Stomach (tissue), 19 donors: ENCODE measurements at places on chromosomes 6 and 20. TPM values are rescaled to one million over a fixed set of nuclear protein-coding genes. Genes with fewer than 3 reads are reported as not detected.
A peak's percentile ranks its signal among the peaks of the same experiment; 100 is the strongest.

The PPP1R10 gene
- total RNA-seq, result 27.4 TPM

- H3K4me1 ChIP-seq, result no peaks in the 10 kb centered on the region
- peak overlapping the region; percentile 63 for H3K27ac ChIP-seq
- H3K4me3 ChIP-seq, result no peak overlapping the region
- no peaks in the 10 kb centered on the region for H3K36me3 ChIP-seq
- no peak for DNase-seq
Observed at GRCh38 chr6:17417817-17418216, 24.4 kb downstream of the CAP2 start.

DNA sequence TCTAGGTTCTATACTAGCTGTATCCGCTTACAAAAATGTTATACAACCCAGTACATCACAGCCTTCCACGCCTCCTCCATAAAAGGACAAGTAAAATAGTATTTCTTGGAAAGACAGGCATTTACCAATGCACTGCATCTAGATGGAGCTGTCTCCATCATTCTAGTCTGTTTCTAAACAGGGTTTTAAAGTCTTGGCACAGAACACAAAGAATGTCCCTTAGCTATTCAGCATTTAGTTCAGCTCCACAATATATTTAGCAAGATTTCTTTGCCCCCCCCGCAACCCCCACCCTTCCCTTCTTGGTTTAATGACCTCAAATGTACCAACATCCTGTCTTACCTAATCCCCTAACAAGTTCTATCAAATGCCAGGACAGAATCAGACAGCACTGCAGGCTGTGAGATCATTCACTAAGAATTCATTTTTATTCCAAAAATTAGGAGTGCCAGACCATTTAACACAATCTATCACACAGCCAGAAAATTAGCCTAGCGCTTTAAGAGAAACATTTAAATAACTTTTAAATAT is 198.6 kb downstream of the BACH2 start:
- H3K4me1 ChIP-seq, result no peaks in the 10 kb centered on the region
- H3K27ac ChIP-seq, result peak overlapping the region; percentile 73
- no peaks in the 10 kb centered on the region for H3K27me3 ChIP-seq
- DNase-seq, result no peak
- H3K36me3 ChIP-seq, result no peaks in the 10 kb centered on the region
- H3K4me3 ChIP-seq, result no peak overlapping the region

- H3K27ac ChIP-seq, result no peak overlapping the region
- H3K4me3 ChIP-seq, result no peak overlapping the region
- DNase-seq, result no peak
Observed at GRCh38 chr6:161446296-161446925, 172.6 kb upstream of the AGPAT4 start.

DNA sequence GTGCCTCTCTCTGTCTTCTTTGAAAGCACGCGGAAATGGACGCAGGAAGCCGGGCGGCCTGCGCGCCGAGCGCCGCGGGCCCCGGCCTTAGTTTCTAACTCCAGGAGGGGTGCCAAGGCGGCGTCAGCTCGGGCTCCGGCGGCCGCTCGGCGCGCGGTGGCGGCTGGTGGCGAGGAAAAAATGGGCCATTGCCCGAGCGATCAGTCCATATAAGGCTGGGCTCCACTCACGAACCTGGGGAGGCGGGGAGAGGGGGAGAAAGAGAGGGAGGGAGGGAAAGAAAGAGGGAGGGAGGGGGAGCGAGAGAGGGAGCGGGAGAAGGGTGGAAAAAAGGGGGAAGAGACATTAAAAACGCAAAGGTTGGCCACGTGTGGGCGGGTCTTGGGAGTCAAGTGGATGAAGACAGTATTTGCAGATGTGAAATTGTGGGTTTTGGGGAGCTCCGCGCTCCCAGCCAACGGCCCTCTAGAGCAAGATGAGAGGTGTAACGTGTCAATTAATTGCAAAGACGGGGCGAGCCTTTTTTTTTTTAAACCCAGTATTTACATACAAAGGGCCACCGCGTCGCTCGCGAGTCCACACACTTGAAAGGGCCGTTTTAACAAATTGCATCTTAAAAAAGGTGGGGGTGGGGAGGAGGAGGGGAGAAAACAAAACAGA is at the start of gene NKX2-2:
Gene NKX2-2 (minus strand): TSS at position 184 of the 660 bp plus-strand sequence. CDS start 395 bp downstream, outside the sequence.
- no peak within 1 kb of the TSS for H3K27ac ChIP-seq
- H3K4me1 ChIP-seq, result peaks cover 91% of the 10 kb centered on the region
- DNase-seq, result no peak

The TOMM6 gene
- 11.9 TPM for total RNA-seq
